Renal cortex interstitium (tissue), 15 donors: ENCODE measurements at places on chromosomes 7 and 10. TPM values are rescaled to one million over a fixed set of nuclear protein-coding genes. Genes with fewer than 3 reads are reported as not detected.

- no peak for DNase-seq
Observed at GRCh38 chr7:43232366-43232765, 119.9 kb downstream of the HECW1 start.

DNA sequence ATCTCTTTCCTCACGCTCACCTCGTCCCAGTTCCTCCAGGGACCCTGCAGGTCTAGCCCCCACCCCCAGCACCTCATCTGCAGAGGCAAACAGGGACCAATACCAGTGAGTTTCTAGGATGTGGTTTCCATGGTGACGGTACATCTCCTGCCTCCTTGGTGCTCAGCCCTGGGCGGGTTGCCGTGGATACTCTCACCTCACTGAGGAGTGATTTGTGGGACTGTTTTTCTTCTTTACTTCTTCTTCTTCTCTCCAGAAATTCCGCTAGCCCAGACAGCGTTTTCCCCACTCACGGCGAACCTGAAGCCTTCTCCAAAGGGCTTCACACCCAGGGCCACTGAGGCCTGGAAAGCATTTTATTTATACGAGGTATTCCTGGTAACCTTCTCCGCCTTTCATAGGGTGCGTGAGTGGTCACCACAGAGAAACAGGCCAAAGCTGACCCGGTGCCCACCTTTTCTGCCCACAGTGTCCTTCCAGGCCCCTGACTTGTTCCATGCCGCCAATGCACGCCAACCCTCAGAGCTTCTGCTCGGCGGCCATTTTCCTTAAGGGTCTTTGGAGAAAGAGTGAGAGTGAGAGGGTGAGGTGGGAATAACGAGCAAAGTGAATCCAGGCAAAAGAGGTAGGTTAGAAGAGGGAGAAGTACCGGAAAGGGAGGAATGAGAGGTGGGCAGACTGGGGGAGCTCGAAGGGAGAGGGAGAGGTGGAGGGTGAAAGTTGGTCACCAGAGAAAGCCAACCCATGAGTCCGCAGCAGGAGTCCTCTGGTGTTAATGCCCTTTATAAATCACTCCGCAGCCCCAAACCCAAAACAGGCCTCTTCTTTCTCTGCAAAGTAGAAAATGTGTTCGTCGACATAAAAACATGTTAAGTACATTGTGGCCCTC is 15.5 kb downstream of the FAM241B start:
- no peak for DNase-seq

Gene C7orf57
- polyA plus RNA-seq = 1.3 TPM

- DNase-seq = no peak
Observed at GRCh38 chr10:47198221-47198620, 101.8 kb upstream of the GDF10 start.

Gene GPR15LG
- 0.40 TPM for polyA plus RNA-seq

DNA sequence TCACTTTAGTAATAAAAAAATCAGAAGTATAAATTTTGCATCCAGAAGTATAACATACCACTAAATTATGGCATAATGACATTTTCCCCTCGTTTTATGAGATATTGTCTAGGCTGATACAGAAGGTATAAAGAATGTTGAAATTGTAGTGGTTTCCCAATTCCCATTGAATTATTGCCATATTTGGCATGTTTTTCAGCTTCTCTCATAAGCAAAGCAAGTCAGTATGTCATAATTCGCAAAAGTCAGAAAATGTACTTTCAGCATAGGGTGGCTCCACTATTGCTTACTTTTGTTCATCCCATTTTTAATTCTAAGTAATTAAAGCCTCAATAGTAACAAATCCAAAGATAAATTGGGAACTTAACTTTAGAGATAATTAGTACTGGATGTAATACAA is 19.7 kb upstream of the PTPRZ1 start:
- no peak for DNase-seq

- DNase-seq = no peak
Observed at GRCh38 chr7:99448855-99449254, 10.1 kb downstream of the CPSF4 start.

GRCh38 chr7:110130669-110131068 is 960.3 kb upstream of the LRRN3 start:
- DNase-seq = no peak

- no peak for DNase-seq
Observed at GRCh38 chr7:157678501-157678900, 341.7 kb downstream of the DNAJB6 start.

DNA sequence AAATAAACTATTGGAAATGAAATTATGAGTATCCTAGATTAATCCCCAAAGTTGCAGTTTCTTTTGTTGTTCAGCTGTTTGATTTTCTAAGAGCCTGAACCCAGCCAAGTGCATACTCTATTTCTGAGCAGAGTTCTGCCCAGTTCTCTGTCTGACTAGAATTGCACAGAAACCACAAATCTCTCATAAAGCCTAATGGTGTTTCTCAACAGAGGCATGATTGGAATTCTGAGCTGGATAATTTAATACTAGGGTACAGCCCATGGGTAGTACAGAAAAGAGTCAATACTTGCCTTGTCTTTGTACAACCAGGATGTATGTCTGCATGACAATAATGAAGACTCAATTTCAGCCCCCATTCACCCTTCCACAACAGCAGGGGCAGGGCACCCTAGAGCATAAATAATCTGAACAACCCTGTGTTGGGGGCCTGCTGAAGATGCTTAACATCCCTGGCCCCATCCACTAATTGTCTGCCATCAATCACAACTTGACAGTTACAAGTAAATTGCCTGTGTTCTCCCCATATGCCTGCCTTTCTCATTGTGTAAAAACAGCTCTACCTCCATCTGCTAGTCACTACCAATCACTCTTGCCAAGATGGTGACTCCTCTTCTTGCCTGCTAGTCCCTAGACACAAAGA is 114.4 kb downstream of the NPSR1 start:
- no peak for DNase-seq

Gene GBF1
- polyA plus RNA-seq = 49.6 TPM

GRCh38 chr10:98077223-98077622 is 46.8 kb upstream of the CRTAC1 start:
- DNase-seq = no peak

DNA sequence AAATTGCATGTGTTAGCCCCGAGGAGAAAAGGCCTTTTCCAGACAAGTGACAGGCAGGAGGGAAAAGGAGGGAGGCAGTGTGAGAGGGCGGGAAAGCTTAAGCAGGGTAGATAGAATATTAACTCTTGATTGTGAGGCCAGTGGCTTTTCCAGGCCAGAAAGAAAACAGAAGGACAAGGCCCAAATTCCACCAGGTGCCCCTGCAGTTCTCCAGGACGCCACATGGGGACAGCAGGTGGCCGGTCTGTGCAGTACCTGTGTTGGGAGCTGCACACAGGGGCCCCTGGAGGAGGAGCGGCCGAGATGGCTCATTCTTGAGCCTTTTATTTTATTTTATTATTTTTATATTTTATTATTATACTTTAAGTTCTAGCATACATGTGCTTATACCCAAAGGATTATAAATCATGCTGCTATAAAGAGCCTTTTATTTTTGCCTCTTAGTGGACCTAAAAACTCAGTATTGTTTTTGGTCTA is 141.3 kb upstream of the KLF14 start:
- DNase-seq = no peak

DNA sequence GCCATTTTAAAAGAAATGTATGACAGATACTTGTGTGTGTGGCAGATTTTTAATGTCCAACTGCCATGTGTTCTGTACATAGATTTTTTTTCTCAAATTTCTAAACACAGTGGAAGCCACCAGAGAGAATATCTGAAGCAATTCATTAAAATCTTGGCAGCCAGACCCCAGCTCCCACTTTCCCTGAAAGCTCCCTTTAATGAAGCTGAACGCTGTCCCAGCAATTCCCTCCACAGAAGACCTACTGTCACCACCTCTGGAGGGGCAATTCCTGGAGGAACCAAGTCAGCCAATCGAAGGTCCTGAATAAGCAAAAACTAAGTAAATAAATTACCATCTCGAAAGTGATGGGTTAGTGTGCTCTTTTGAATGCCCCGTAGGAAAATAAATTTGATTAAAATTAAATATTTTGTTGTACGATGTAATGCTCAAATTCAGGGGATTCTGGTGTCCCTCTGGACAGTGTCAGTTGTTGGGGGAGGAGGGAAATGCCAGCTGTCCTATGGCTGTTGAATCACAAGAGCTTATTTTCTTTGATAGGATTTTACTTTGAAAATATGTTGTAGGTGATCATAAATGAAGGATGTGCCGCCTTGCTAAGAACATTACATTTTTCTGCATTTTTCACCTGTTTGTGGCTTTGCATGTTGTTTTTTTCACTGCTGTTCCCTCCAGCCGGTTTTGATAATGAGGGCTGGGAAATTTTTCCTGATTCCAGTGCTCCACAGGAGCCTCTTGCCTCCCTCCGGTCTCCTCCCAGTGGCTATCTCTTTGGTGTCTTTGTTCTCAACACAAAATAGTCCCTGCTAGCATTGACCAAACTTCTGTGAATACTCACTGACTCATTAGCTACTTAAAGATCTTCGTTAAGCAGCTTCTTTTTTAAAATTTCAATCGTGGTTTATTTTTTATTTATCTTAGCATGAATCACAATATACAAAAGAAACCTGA is 9.2 kb upstream of the GSAP start:
- no peak for DNase-seq

Gene CALML5
- not detected for polyA plus RNA-seq

DNA sequence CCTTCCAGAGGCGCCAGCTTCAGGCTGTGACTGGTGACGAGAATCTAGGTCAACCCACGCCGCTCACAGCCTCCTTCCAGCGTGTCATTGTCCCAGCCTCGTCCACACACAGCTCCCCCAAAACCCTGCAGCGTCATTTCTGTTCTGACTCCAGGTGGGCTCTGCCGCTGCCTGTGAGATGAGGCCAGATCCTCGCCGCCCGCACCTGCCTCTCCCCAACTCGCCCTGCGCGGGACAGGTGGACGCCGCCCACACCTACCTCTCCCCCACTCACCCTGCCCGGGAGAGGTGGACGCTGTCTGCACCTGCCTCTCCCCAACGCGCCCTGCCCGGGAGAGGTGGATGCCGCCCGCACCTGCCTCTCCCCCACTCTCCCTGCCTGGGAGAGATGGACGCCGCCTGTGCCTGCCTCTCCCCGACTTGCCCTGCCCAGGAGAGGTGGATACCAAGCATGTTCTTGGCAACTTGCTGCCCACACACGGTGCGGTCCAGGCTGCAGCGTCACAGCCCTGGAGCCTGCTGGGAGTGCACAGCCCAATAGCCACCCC is 32.0 kb upstream of the CFAP46 start:
- DNase-seq = no peak

DNA sequence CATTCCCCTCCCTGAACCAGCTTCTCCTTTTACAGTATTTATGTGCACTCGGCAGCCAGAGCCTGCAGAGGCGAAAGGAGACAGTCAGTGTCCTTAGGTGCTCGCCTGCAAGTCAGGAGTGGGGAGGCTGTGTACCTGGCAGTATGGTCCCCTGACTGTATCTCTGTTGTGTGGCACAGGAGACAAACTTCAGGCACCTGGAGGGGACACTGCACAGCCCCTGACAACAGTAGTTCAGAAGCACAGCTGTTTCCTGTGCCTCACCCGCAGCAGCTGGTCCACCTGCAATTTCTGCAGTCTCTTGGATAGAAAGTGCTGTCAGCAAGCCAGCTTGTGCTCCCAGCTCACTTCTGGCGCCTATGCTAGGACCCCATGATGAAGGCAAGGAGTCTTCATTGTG is 73.4 kb upstream of the LAMB4 start:
- no peak for DNase-seq

DNA sequence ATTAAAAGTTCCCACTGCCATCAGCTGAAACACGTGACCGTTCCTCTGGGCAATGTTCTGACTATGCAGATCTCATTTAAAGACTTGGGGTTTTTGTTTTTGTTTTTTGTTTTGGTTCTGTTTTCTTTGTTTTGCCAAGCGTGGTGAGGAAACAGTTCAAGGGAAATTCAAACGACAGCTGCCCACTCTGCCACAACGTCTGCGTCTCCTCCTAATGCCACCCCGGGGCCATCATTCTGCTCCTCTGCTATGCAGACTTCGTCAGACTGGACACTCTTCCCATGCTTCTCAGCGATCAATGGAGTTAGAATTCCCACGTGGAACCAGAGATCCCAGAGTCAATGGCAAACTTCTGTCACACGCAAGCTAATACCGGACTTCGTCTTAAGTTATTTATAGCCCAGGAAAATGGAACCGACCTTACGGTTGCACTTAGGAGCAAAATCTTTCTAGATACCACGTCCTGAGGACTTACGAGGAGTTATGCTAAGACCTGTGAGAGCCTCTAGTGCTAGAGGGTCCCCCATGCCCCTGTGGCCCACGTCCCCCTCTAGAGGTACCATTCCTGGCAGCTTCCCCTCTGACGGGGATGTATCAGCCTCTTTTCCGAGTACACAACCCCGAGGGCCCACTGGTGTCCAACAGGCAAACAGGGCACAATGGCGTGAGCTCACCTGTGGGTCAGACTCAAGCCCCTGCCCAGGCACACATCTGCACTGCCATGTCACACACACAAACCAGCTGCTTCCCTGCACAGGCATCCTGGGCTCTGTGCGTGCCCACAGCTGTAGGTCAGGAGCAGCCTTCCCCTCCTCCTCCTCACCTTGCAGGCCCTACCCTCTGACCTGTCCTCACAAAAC is 24.4 kb downstream of the EBF3 start:
- DNase-seq = no peak

GRCh38 chr7:28458732-28459131 is 46.4 kb downstream of the CREB5 start:
- no peak for DNase-seq

DNA sequence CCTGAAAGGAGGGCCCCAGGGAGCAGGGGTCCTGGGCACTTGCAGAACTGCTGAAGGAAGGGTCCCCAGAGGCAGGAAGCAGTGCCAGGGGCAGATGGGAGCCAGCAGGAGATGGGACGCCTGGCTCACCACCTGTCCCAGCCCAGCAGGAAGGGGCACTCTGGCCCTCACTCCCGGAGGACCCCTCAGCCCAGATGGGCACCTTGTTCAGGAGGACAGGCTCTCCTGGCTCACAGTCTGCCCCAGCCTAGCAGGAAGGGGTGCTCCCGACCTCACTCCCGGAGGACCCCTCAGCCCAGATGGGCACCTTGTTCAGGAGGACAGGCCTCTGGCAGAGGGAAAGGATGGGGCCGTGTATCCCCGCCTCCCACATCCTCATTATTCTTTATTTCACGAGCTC is 331.4 kb upstream of the SHH start:
- DNase-seq = no peak

GRCh38 chr7:143514995-143515735 is 37.5 kb downstream of the TAS2R41 start:
- no peak for DNase-seq

DNA sequence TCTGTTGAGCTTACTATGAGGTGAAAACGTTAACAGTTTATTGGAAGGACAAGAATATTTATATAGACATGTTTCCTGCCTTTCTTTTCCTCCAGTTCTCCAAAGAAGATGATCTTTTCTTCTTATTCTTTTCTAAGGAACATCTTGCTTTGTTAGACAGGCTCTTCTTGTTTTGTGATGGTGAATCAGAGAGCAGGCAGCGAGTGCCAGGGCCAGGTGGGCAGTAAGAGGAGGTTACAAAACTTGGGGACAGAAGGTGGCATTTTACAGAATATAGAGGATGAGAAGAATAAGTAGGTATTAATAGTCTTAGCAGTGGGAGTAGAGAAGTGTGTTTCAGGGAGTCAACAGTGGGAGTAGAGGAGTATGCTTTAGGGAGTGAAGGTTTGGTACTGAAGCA is 223.6 kb downstream of the ARL4A start:
- DNase-seq = no peak
